ENCODE measurements at places on chromosomes 2 and 18.

DNA sequence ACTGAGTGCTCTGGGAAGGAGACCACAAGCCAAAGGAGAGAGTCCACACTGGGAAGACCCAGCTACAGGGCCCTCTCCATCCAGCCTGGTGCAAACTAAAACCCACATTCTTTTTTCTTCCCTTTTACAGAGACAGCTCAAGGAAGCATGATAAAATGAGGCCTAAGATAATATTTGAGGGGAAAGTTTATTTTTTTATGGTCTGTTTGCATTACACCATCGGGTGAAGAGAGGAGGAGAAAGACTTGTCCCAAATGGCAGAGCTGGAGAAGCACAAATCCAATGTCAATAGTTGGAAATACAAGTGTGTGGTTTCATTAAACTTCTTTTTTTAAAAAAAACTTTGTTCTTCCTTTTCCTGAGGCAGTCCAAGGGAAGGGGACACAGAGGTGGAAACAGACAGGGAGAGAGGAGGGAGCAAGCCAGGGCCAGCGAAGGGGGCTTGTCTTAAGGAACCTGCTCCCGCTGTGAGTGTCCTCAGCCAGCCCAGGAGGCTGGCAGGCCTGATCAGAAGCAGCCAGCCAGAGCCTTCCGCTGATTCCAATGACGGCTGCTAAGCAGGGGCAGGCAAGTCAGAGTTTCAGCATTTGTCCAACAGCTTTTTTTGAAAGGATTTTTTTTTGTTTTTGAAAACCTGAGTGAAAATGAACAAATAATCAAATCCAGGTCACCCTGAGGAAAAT lies 203.8 kb upstream of the SIX2 start:
- DNase-seq, result no peak

DNA sequence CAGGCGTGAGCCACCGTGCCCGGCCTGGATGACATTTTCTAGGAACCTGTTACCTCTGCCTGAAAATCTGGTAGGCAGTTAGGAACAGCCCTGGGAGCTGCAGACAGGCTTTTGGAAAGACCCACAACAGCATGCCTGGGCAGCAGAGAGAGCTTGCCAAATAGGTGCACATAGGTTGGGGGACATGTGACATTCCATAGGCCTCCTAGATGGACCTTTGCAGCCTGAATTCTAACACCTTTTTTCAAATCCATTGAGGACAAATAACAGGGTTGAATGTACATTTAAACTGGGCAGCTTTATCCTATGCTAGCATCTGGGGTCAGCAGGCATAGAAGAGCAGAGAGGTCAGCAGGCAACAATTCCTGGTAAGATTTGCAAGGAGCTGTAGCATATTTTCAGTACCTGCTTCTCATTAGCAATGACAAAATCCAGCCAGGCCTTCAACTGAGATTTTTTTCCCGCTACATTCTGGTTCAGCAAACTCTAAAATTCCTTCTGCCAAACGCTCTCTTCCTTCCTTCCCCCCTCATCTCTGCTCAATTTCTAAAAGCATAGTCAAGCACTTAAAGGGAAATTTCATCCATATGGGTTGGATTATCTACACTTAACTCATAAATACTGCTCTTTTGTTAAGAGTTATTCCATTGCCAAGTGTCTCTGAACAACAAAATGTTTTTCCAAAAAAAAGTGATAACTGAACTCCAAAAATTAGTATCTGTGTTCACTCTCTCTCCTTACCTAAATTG lies 75.2 kb downstream of the SOWAHC start:
- DNase-seq, result no peak

- DNase-seq, result no peak
Measured at GRCh38 chr18:73785300-73785699, 362.3 kb downstream of the FBXO15 start.

DNA sequence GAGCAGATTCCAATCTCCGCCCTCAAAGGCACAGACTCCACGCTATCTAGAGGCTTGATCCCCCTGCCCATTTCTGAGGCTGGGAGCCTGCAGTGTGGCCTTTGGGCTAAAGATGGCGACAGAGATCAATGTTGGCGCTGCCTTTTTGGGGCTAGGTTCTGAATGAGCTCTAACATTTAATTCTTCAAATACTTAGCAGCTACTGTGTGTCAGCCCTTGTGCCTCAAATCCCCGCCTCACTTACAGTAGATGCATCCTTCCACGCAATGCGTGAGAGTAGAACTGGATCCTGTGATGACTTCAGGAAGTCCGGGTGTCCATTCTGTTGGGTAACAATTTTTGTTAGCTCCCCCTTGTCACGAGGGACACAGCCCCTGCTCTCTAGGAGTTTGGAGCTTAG lies 12.4 kb downstream of the IL1F10 start:
- DNase-seq, result peak; percentile 44

DNA sequence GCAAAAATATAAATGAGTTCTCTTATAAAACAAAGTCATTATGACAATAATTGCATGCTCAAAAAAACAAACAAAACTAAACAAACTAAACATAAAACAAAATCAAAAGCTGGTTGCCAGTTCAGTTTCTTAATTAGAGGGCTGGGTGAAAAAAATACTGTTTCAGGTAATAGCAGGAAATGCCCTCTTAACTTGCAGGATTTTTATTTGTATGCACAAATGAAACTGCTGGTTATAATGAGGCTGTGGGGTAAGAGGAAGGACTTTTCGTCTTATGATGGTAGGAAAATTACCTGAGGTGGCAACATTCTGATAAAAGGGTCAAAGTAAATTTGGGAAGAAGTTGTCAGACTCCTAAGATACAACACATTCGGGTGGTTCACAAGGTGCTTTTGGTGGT lies 21.5 kb upstream of the CDKL4 start:
- no peak for DNase-seq
